AG08395 (cell line): ENCODE measurements at places on chromosomes 11 and 22.

GRCh38 chr22:43313244-43313889 is 29.8 kb downstream of the SCUBE1 start:
- DNase-seq = peak; percentile 55

DNA sequence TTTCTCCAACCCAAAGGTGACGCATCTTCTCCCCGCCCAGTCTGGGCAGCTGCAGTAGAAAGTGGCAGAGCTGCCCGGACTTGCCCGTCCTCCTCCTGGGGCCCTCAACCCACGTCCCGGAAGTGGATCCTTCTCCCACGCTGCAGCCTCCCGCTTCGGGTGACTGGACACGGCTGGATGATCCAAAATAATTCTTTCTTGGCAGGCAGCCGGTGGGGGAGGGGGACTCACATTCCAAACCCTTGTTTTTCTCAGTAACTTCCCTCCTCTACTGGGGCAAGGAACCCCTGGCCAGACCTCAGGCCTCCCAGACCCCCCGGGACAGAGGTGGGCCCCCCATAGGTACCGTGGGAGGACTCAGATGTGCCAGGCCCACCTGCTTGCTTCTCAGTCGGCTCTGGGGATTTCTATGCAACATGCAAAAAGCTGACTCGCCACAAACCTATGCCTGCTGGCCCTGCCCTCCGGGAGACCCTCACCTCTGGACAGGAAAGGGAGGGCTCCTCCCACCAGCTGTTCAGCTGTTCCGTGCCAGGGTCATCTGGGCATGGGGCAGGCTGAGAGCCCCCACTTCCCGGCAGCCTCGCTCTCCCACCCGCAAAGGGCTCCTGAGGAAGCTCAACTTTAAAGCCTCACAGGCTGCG is 1.4 kb downstream of the PLXNB2 start:
- DNase-seq = peak; percentile 97

- no peak for DNase-seq
Measured at GRCh38 chr11:11827272-11827671, 14.5 kb upstream of the USP47 start.

GRCh38 chr11:1994121-1994520 is 3.5 kb downstream of the H19 start:
- DNase-seq = no peak

DNA sequence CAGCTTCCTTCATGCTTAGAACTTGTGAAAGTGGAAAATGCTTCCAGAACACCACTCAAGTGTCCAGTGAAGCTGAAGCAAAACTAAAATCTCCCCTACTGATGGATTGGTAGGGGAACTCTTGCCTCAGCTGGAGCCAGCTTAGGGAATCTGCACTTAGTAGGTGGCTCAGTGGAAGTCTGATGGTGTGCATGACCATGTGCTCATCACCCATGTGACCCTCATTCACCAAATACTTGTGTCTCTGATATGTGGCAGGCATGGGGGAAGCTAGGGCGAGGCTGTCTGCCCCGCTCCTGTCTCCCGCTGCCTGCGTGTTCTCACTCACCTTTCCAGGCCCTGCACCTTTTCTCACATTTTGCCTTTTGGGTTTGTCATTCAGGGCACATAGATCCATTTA is 7.2 kb downstream of the TEAD1 start:
- no peak for DNase-seq

DNA sequence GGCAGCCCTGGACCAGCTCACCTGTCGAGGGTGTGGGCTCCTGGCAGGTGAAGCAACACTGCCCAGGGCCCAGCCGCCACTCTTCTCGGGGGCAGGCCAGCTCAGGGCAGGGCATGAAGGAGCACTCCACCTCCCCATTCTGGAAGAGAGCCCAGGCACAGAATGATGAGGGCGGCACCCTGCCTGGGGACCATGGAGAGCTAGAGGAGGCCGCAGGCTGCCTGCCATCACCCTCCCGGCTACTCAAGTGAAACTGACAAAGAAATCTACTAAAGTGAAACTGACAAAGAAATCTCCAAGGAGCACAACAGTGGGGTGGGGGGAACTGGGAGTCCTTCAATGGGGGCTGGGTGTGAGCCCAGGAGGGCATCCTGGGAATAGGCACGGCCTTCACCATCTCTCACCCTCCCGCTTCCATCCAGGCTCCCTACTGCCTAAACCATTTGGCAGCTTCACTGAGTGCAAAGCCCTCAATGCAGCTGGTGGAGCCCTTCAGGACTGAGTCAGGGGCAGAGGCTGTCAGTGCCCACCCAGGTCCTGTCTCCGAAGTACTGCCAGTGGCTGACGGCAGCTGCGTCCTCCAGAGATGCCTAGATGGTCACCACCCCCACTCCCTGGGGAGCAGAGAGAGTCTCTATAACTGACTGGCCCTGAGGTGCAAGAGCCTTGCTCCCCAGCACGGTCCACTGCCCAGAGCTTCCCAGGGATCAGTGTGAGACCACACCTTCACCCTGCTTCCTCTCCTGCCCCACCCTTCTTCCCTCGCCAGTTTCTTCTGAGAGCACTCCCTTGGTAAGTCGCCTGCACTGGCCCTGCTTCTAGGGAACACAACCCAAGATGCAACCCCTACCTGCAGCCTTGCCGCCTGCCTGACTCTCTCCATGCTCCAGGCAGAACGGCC is 21.7 kb downstream of the VWCE start:
- DNase-seq = no peak

DNA sequence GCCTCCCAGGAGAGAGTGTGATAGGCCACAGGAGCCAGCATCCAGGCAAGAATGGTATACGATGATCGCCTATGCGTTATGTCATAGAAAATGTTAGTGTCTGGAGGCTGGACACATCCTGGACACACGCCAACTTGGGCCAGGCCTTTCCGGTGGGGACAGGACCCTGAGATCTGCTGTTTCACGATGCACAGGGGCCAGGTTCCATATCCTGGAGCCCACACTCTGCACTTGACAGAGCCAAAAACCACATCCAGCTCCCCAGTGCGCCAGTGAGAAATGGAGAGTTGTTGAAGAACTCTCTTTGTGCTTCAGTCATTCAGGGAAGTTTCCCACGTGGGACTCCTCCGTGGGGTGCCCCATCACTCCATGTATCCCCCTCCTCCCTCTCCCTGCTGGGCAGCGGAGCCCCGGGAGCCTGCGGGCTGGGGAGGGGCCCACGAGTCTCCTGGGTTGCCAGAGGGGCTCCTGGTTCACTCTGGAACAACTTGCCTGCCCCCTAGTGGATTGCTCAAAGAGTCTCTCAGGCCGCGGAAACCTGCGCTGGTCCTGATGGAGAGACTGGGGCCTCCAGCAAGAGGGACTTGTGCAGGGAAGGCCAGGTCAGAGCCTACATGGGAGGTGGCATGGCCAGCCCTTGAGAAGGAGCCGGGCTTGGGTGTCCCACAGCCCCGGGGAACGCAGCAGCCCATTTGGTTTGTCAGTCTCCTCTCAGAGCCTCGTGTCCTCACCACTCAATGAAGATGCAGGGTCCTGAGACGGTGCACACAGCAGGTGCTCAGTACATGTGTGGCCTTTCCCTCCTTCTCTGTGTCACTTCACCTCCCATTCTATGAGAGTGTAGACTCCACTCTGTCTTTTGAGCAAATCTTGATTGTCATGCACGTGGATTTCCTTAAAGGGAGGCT is 10.2 kb upstream of the LRRC32 start:
- peak; percentile 83 for DNase-seq

DNA sequence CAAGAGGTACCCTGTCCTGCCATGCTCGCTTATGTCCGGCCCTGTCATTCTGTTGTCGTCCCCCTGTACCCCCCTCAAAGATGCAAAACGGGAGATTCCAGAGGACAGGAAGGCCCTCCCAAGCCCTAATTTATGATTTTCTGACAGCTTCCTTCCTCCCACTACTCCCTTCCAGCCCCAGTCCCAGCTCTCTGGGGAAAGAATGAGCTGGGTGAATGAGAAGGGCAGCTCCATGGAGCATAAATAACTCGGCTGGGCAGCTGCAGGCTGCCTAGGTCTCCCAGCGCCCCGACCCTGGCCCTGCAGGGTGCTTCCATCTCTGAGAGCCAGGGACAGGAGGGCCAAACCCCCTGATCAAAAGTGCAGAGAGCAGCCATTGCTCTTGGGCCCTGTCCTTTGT is 3.9 kb upstream of the EMID1 start:
- no peak for DNase-seq

- DNase-seq = peak; percentile 65
Measured at GRCh38 chr11:79232346-79232745, 208.5 kb downstream of the TENM4 start.

GRCh38 chr22:46582281-46582933 is 37.8 kb upstream of the GRAMD4 start:
- DNase-seq = no peak

DNA sequence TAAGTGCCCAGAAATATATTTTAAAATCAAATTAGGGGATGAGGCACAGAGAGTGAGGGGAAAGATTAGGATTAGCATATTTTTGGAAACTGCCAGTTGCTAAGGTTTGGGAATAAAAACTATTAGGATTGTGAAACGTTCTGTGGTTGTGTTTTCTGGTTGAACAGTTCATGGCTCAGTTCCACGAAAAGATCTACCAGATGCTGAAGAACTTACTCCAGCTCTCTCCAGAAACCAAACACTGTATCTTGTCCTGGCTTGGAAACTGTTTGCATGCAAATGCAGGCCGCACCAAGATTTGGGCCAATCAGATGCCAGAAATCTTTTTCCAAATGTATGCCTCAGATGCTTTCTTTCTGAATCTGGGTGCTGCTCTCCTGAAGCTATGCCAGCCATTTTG is 15.3 kb downstream of the UBE4A start:
- DNase-seq = peak; percentile 76

- DNase-seq = peak; percentile 85
Measured at GRCh38 chr22:38177926-38178604, 3.6 kb downstream of the PLA2G6 start.

GRCh38 chr11:69135420-69136363 is 20.0 kb upstream of the SMIM38 start:
- DNase-seq = no peak

DNA sequence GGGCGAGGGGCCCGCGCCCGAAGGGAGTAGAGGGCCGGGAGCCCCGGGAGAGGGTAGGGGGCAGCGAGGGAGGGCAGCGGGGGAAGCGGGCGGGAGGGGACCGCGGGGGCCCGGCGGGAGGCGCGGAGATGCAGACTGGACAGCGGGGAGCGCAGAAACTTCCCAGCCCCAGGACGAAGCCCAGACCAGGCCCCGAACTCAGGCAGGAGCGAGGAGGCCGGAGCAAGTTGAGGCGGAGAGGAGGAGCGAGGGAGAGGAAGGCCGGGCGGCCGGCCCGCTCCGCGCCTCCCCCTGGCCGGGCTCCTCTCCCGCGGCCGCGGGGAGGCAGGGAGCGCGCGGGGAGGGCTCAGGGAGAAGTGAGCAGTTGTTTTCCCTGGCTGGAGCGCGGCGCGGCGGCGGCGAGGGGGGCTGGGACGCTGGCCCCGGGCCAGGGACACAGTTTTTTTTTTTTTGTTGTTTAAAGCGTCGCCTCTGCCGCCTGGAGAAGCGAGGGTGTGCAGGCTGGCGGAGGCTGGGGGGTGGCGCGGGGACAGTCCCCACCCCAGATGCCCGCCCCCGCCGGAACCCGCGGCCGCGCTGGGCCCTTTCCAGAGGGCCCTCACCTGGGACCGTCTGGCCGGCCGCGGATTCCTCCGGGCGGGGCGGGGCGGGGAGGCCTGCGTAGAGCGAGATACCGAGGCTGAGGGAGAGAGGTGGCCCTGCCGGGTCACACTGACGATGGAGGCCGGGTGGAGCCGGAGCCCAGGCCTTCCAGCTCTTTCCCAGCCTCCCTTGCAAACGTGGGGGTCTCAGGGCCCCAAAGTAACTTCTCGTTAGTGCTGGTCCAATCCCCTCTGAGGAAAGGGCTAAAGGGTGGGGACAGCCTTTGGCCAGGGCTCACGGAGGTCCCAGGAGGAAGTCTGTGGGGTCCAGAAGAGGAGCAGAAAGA is at the start of gene LTBP3:
TSS of gene LTBP3 (minus strand) at position 358 of the 928 bp plus-strand sequence. CDS start 400 bp downstream, outside the sequence.
- DNase-seq = peak; percentile 88

- DNase-seq = no peak
Measured at GRCh38 chr11:1695548-1696108, 1.4 kb upstream of the KRTAP5-6 start.

- no peak for DNase-seq
Measured at GRCh38 chr11:62726915-62727164, 417 bp downstream of the HNRNPUL2 start.

DNA sequence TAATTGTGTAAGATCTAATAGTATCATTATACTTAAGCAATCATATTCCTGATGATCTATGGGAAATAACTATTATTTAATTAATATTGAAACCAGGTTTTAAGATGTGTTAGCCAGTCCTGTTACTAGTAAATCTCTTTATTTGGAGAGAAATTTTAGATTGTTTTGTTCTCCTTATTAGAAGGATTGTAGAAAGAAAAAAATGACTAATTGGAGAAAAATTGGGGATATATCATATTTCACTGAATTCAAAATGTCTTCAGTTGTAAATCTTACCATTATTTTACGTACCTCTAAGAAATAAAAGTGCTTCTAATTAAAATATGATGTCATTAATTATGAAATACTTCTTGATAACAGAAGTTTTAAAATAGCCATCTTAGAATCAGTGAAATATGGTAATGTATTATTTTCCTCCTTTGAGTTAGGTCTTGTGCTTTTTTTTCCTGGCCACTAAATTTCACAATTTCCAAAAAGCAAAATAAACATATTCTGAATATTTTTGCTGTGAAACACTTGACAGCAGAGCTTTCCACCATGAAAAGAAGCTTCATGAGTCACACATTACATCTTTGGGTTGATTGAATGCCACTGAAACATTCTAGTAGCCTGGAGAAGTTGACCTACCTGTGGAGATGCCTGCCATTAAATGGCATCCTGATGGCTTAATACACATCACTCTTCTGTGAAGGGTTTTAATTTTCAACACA is 6.4 kb downstream of the BIRC3 start:
- DNase-seq = peak; percentile 49

- no peak for DNase-seq
Measured at GRCh38 chr22:19061471-19062138, 60.6 kb downstream of the DGCR2 start.

DNA sequence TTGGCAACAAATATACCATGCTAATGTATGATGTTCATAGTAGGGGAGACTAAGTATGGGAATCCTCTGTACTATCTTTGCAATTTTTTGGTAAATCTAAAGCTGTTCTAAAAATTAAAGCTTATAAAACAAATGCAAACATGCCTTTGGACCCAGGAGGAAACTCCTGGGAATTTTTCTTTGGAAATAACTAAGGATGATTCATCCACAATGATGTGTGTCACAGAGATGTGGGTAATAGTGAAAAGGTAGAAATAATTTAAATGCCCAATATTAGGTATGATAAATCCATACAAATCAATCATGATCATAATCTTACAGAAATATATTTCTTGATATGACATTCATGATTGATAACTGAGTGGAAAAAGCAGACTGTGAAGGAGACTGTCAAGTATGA is 135.8 kb downstream of the TRIM44 start:
- peak; percentile 24 for DNase-seq

DNA sequence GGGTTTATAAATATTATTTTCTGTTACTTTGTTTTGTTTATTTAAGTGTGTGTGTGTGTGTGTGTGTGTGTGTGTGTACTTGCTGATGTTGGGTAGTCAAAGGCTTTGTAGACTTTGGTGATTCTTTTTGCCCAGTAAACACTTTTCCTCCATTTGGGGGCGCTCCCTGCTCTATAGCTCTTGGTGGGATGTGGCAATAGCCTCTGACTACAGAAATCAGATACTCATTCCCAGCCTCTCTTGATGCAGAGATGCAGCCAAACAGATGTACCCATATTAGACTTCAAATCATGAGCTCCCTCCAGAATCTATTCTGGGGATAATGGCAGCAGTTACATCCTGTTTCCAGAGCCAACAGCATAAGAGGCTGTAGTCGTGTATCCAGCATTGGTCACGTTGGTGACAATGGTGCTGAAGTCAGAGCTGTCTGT is 33.4 kb upstream of the APOL5 start:
- DNase-seq = peak; percentile 29
